HT-29 (cell line): ENCODE measurements at places on chromosomes 7 and 10.
A peak's percentile ranks its signal among the peaks of the same experiment; 100 is the strongest.

DNA sequence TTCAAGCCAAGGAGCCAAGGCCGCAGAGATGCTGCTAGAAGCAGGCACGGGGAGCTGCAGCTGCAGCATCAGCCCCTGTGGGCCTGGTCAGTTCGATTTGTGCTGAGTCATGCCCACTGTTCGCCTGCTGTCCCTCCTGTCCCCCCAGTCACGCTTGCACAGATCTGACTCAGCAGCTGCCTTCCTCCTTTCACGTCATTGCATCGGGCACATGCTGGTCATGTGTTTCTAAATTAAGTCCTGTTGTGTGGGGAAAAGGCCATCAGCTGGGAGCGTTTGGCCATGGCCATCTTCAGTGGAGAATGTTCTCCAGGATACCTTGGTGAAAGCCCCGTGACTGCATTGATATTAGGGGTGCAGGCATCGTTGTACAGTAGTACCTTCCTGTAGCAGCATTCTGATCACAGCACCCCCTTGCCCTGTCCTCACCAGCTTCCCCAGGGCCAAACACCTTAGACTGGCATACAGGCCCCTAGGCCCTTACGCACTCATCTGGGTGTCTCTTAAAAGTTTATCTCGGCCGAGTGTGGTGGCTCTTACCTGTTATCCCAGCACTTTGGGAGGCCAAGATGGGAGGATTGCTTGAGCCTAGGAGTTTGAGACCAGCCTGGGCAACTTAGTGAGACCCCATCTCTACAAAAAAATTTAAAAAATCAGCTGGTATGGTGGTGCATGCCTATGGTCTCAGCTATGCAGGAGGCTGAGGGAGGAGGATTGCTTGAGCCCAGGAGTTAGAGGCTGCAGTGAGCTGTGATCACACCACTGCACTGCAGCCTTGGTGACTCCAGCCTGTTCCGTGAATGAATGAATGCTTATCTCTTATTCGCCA, 23.2 kb downstream of the POR start:
- DNase-seq, result no peak

DNA sequence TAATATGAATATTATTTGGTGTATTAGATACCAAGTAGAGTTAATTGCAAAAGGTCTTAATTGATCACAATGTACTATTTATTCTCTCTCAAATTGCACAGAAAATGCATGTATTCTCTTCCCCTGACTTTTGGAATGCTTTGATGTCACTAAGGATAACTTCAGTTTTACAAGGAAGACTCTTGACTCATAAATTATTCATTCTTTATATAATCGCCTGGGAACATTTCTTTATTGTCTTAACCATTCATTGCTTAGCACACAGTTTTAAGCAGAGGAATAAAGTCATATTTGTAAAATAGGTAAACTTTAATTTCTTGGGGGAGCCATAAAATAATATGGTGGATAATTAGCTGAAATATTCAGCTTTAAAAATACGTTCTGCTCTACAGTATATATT, 306.0 kb upstream of the TMEM229A start:
- DNase-seq, result no peak

GRCh38 chr7:66928388-66928787, 7.4 kb downstream of the TMEM248 start:
- no peak for DNase-seq

GRCh38 chr7:17062151-17063044, 180.6 kb upstream of the AGR3 start:
- no peak for DNase-seq

DNA sequence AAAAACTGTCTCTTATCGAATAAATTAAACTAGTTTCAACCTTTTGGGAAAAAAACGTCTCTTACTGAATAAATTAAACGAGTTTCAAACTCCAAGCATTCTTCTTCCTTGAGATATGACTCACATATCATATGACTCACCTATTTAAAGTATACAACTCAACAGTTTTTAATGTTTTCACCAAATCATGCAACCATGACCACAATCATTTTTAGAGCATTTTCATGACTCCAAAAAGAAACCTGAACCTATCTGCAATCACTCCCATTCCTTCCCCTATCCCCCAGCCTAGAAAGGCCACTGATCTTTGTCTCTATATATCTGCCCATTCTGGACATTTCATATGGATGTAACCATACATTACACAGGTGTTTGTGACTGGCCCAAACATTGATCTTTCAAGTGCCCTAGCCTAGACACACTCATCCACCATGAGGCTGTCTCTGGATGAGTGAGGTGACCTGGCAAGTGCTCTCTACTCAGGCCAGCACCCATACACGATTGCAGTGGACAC, 115.3 kb downstream of the PIP4K2A start:
- DNase-seq, result peak; percentile 23
